NCI-H1436 treated with DMSO at 0.1 percent for 48 hours (cell line): ENCODE measurements at places on chromosomes 6 and 20.

DNA sequence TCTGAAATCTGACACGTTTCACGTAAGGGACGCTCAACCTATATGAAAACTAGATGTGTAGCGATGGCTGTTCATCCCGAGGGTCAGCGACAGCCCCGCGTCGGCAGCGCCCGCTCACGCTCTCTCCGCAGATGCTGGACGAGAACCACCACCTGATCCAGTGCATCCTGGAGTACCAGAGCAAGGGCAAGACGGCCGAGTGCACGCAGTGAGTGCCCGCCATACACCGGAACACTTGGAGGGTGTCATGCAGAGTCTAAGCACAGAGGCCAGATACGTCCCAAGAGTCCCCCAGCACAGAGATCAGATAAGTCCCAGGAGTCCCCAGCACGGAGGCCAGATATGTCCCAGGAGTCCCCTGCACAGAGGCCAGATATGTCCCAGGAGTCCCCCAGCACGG is 15.0 kb downstream of the SS18L1 start:
- no peak for DNase-seq

DNA sequence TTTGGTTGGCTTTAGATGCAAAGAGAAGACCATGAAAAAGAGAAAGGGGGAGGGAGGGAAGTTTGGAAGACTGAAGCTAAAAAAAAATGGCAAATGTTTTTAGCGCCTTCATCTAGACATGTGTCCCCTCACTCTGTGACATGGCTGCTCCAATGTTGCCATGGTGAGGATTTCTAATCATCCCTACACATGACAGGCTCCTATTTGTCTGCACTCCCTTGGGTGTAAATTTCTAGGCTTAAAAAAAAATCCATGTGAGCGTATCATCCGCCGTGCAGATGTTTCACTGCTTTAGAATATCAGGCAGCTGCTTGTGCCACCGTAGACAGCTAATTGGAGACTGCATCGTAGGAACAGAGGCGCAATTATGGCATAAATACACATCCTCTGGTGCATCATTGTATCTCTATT is 761.1 kb upstream of the MMS22L start:
- no peak for DNase-seq

- no peak for DNase-seq
Measured at GRCh38 chr6:7737106-7737505, 11.2 kb downstream of the BMP6 start.

DNA sequence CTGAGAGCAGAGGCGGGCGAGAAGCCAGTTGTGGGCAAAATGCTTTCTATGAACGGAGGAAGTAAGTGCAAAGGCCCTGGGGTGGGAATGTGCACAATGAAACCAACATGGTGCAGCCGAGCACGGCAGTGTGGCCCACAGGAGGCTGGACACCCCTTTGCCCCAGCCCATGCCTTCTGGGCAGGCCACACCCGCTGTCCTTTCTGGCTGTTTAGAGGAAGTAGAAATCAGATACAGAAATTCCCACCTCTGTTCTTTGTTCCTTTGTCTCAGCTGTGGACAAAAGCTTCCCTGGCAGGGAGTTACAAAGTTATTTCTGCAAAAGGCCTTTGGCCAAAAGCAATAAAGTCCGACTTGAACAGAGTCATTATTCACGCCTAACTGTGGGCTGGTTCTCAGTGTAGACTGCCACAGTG is 11.9 kb downstream of the SULF2 start:
- DNase-seq = no peak
